ENCODE measurements at places on chromosomes 5 and 9. TPM values are rescaled to one million over a fixed set of nuclear protein-coding genes. Genes with fewer than 3 reads are reported as not detected.

The GARIN3 gene
- not detected for total RNA-seq

The DCTN4 gene
- total RNA-seq, result 62.2 TPM

- no peaks in the 10 kb centered on the region for H3K27me3 ChIP-seq
- H3K36me3 ChIP-seq, result no peaks in the 10 kb centered on the region
- no peaks in the 10 kb centered on the region for H3K4me1 ChIP-seq
- no peak overlapping the region for H3K27ac ChIP-seq
- no peak for DNase-seq
Measured at GRCh38 chr9:87707805-87708506, 18.0 kb upstream of the CTSL start.

The CKMT2 gene
- not detected for total RNA-seq

The ELAVL2 gene
- total RNA-seq, result 0.21 TPM

The GBGT1 gene
- total RNA-seq, result 0.14 TPM

DNA sequence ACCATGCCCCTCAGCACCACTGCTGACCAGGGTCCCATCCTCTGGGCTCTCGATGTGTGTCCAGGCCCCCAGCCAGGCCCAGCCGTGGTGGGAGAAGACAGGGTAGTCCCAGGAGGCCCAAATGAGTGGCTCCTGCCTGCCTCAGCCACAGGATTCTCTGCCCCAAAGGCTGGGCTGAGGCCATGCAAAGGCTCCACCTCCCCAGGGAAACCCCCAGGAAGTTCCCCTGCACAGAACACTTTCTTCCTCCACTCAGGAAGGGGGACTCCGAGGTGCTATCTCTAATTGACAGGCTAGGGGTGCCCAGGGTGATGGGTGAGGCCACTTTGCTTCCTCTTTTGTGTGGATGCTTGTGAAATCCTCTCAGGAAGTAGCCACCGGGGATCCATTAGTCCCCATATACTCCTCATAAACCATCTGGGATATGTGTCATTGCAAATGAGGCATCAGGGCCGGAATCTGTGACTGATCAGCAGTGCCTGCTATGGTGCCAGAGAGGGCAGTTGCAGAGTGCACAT, 23.1 kb upstream of the TDRD7 start:
- no peaks in the 10 kb centered on the region for H3K36me3 ChIP-seq
- H3K27me3 ChIP-seq, result no peaks in the 10 kb centered on the region
- H3K4me1 ChIP-seq, result peaks cover 51% of the 10 kb centered on the region
- H3K27ac ChIP-seq, result no peak overlapping the region
- DNase-seq, result no peak
- H3K4me3 ChIP-seq, result no peak overlapping the region

DNA sequence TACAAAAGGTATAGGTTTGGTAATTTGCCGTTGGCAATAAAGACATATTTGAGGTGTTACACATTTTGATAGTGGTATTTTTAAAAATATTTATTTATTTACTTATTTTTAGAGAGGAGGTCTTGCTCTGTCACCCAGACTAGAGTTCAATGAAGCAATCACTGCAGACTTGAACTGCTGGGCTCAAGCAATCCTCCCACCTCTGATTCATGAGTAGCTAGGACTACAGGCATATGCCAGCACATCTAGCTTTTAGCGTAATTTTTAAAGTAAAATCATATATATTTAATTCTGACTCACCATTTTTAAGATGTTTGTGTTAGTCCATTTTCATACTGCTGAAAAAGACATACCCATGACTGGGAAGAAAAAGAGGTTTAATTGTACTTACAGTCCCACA, 1974.3 kb downstream of the EFNA5 start:
- no peaks in the 10 kb centered on the region for H3K36me3 ChIP-seq
- no peak overlapping the region for H3K4me3 ChIP-seq
- no peaks in the 10 kb centered on the region for H3K4me1 ChIP-seq
- H3K27ac ChIP-seq, result no peak overlapping the region
- no peaks in the 10 kb centered on the region for H3K27me3 ChIP-seq

DNA sequence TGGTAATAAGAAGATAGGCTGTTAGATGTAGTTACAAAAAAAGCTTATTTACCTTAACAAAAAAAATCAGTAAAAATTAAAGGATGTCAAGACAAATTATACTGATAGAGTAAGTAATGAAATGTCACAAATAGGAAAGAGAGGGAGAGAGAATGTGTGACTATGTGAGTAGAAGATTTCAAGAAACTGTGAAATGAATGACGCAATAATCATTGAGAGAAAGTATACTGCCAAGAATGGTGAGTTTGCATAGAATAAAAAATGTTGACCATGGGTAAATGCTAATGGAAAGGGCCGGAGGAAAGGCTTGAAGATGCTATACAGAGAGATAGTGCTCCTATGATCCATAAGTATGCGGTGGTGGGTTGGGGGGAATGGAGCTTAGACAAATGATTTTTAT, 100.7 kb downstream of the PTPRD start:
- H3K36me3 ChIP-seq, result no peaks in the 10 kb centered on the region
- DNase-seq, result no peak
- no peaks in the 10 kb centered on the region for H3K4me1 ChIP-seq
- no peak overlapping the region for H3K4me3 ChIP-seq
- H3K27me3 ChIP-seq, result no peaks in the 10 kb centered on the region

DNA sequence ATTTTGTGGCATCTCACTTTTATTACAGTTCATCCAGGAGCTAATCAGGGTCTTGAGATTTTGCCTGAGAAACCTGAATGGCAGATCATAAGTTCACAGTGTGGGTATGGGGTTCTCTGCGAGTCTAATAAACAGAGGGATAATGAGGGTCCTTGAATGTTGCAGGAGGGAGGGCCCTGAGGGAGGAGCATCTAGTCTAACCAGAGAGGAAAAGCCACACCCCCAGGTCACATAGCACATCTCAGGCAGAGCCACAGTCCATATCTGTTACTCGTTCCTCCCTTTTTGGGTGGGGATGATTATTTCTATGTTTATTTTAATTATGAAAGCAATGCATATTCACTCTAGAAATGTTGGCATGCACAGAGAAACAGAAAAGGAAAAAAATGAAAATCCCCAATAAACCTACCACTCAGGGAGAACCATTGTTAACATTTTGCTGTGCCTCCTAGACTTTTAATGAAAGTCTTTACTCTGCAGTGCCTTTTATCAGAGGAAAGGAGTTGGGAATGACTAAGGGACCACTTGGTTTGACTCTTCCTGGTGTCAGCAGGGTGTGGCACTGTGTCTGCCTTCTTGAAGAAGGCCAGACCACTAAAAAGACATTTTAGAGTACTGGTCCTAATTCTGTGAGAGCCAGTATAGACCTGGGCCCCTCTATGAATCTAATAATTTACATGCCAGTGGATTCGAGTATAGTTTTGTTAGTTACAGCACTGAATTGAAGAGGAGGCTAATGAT, 2.8 kb downstream of the GALNT12 start:
- no peak overlapping the region for H3K27ac ChIP-seq
- H3K36me3 ChIP-seq, result no peaks in the 10 kb centered on the region
- H3K27me3 ChIP-seq, result no peaks in the 10 kb centered on the region
- H3K4me3 ChIP-seq, result no peak overlapping the region
- peaks cover 29% of the 10 kb centered on the region for H3K4me1 ChIP-seq
- DNase-seq, result no peak

The ANKRD55 gene
- total RNA-seq, result 0.27 TPM

DNA sequence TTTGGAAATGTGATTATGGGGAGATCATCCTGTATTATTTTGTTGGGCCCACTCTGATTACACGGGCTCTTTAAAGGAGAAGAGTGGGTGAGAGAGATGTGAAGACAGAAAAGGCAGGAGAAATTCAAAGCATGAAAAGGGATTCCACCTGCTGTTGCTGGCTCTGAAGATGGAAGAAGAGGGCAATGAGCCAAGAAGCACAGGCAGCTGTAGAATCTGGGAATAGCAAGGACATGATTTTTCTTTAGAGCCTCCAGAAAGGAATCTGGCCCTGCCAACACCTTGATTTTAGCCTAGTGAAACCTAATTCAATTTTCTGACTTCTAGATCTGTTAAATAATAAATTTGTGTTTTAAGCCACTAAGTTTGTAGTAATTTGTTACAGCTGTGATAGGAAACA, 11.3 kb downstream of the C9 start:
- DNase-seq, result no peak
- H3K36me3 ChIP-seq, result no peaks in the 10 kb centered on the region
- no peak overlapping the region for H3K4me3 ChIP-seq
- no peaks in the 10 kb centered on the region for H3K27me3 ChIP-seq
- no peaks in the 10 kb centered on the region for H3K4me1 ChIP-seq

GRCh38 chr5:60376860-60377259, 323.1 kb downstream of the DEPDC1B start:
- no peaks in the 10 kb centered on the region for H3K27me3 ChIP-seq
- no peaks in the 10 kb centered on the region for H3K36me3 ChIP-seq
- DNase-seq, result no peak
- no peak overlapping the region for H3K27ac ChIP-seq
- no peaks in the 10 kb centered on the region for H3K4me1 ChIP-seq

DNA sequence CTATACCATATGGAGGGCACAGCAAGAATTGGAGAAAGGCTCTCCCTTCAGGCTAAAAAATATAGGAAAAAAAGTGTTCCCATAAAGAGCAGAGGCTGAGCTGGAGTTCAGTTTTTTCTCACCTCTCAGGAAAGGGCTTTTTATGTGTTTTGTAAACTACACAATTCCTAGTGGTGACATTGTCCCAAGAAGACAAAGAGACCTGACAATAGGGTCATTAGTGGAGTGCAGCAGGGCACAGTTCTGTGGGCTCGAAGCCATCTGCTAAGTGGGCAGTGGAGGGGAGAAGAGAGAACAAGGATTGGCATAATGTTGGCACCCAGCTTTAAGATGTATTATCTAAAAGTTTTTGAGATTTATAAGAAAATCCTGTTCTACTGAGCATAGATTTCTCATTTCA, 162.5 kb downstream of the HCN1 start:
- H3K4me3 ChIP-seq, result no peak overlapping the region
- no peaks in the 10 kb centered on the region for H3K27me3 ChIP-seq
- H3K36me3 ChIP-seq, result no peaks in the 10 kb centered on the region
- H3K27ac ChIP-seq, result no peak overlapping the region
- no peaks in the 10 kb centered on the region for H3K4me1 ChIP-seq
- no peak for DNase-seq

The SPATA31E1 gene
- total RNA-seq, result not detected

The CAMK2A gene
- not detected for total RNA-seq

DNA sequence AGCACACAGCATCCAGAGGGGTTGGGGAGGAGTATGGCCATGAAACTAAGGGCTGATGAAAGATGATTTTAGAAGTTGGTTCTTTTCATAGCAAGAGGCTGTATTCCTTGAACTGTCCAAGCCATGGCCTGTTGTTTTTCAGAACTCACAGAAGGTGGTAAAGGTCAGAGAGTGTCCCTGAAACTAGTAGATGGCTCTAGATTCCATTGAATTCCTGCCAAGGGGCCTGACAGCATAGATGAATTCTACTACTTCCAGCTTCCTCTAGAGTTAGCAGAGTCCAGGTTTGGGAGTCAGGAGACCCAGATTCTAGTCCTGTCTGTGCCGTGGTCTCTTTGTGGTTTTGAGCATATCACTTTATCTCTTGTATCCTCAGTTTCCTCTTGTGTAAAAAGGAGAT, 101.6 kb downstream of the GRIA1 start:
- H3K27me3 ChIP-seq, result no peaks in the 10 kb centered on the region
- no peak for DNase-seq
- no peak overlapping the region for H3K4me3 ChIP-seq
- no peaks in the 10 kb centered on the region for H3K4me1 ChIP-seq
- no peaks in the 10 kb centered on the region for H3K36me3 ChIP-seq

The AGXT2 gene
- 0.21 TPM for total RNA-seq

The WDR38 gene
- total RNA-seq, result not detected

DNA sequence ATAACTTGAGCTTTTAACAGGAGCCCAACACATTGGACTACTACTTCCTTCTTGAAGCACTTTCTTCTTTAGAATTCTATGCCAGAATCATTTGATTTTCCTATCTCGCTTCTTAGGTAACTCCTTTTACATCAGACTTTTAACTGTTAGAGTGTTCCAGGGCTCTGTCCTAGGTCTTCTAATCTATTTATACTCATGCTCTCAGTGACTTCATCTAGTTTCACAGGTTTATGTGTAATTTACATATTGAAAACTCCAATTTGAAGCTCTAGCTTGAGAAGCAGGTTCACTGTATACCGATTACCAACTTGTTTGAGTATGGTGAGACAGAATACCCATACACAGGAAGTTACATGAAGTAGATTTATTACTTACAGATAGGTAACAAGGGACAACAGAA, 11.3 kb downstream of the SHOC1 start:
- H3K36me3 ChIP-seq, result no peaks in the 10 kb centered on the region
- H3K4me3 ChIP-seq, result no peak overlapping the region
- H3K27me3 ChIP-seq, result no peaks in the 10 kb centered on the region
- no peaks in the 10 kb centered on the region for H3K4me1 ChIP-seq
- no peak overlapping the region for H3K27ac ChIP-seq
